ENCODE measurements at places on chromosomes 7 and 10.

GRCh38 chr7:123210986-123211385 lies 11.2 kb upstream of the SLC13A1 start:
- no peak for DNase-seq

GRCh38 chr7:141301544-141301943 lies 227.7 kb downstream of the TMEM178B start:
- DNase-seq = no peak

- no peak for DNase-seq
Observed at GRCh38 chr10:112960151-112960681, 10.2 kb downstream of the TCF7L2 start.

GRCh38 chr10:125158601-125159485 lies 1.5 kb downstream of the CTBP2 start:
- no peak for DNase-seq

DNA sequence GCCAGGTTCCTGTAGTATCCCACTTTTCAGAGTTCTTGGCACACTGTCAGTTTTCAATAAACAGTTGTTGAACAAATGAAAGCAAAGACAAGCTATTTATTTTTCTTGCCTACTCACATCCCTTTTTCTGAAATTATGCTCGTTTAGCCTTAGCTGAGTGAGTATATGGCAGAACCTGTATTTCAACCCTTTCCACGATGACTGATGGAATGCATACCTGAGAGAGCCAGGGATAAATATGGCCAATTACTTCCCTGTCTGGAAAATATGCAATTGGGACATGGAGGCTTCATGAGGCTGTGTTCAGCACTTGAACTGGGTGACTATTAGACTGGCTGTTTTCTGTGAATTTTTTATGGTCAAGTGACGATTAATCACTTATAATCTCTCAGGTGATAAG lies 144.5 kb upstream of the POT1 start:
- no peak for DNase-seq

DNA sequence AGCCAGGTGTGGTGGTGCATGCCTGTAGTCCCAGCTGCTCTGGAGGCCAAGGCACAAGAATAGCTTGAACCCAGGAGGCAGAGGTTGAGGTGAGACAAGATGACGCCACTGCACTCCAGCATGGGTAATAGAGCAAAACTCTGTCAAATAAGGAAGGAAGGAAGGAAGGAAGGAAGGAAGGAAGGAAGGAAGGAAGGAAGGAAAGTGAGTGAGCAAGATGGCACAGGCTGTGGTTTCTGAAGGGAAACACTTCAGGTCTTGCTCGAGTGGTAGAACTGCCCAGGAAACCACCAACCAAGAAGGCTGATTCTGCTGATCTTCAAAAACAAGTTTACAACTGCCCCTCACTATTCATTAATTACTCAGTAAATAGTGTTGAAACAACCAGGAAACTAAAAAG lies 45.2 kb downstream of the EZH2 start:
- DNase-seq = no peak

DNA sequence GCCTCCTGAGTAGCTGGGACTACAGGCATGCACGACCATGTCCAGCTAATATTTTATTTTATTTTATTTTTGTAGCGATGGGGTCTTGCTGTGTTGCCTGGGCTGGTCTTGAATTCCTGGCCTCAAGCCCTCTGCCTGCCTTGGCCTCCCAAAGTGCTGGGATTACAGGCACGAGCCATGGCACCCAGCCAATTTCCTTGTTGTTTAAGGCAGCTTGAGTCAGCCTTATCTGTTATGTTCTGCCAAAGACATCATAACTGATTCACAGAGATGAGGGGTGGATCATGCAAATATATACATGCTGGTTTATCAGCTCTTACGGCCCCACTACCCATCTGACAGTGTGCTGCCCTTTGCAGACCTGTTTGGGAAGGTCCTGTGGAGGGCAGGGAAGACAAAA lies 826.7 kb downstream of the TYW1 start:
- DNase-seq = no peak

GRCh38 chr10:77611221-77611620 lies 26.4 kb downstream of the KCNMA1 start:
- DNase-seq = no peak
